ENCODE measurements at places on chromosomes 1 and 21.

- DNase-seq = peak; percentile 17
Observed at GRCh38 chr1:157978586-157979403, 14.7 kb upstream of the KIRREL1 start.

GRCh38 chr1:235908742-235909520 lies 42.2 kb upstream of the LYST start:
- peak; percentile 49 for DNase-seq

GRCh38 chr1:197660389-197660788 lies 114.9 kb downstream of the DENND1B start:
- no peak for DNase-seq

GRCh38 chr1:150582371-150582770 lies 3.0 kb upstream of the MCL1 start:
- DNase-seq = no peak

DNA sequence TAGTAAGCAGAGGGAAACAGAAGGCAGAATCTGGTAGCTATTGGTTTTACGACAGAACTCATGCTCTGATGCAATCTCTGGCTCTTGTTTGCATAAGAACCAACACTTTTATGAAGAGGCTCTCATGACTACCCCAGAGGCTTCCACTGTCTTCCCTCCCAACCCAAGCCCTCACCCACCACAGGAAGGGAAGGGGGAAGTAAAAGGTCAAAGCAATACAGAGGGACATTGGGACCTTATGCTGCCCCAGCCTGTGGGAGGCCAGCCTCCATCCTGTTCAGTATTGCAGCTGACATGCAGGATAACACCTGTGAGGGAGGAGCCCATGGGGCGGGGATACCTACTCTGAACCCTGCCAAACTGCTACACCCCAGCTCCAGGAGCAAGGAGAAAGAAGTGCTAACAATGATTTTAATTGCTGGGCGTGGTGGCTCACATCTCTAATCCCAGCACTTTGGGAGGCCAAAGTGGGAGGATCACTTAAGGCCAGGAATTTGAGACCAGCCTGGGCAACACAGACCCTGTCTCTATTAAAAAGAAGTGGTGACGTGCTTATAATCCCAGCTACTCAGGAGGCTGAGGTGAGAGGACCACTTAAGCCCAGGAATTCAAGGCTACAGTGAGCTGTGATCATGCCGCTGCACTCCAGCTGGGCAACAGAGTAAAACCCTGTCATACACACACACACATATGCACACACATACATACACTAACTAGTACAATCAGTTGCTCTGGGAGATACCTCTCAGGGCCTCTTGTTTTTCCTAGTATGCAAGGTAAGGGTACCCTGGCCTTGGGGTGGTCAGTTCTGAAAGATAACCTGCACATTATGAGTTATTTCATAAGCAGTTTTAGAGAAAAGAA lies 9.5 kb downstream of the MR1 start:
- DNase-seq = no peak

DNA sequence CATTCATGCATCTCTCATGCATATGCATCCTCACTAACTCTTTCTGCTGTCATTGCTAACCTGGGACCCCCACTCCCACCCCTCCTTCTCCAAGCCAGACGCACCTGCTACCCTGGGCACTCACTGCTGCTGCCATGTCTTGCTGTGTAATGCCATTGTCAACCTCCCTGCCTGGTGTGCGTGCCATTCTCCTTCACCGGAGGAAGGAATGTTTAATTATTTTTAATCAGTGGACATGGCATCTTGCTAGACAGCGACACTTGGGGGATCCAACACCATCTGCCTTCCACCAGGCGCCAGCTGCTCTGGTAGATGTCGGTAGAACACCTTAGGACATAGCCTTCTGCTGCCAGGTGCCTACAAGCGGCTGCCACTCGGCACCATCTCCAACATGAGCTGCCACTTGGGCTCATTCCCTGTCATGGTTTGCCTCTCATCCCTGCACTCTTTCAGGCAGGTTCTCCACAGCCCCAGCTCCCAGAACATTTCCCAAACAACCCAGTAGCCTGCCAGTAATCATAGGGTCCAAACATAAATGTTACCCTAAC lies 306.9 kb downstream of the TTLL7 start:
- DNase-seq = no peak

GRCh38 chr1:85244271-85245061 lies 15.0 kb downstream of the C1orf52 start:
- DNase-seq = peak; percentile 6

GRCh38 chr1:160985723-160986122 lies 31.1 kb upstream of the ITLN2 start:
- DNase-seq = no peak

GRCh38 chr1:15218287-15219279 lies 28.4 kb upstream of the FHAD1 start:
- peak; percentile 99 for DNase-seq

DNA sequence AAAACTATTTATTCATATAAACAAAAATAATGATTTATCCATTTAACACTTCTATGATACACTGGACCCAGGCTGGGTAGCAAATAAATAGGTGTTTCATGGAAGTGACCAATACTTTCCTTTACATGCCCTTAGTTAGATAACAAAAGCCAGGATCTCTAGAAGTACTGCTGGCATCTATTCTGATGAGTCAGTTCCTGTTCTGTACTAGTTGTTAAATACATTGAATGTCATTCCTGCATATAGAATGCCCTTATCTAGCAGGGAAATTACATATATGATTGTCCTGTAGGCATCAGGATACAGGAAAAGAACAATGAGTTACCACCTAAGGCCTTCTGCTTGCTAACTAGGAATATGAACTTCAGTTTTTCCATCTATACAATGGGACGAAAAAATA lies 130.8 kb downstream of the HFM1 start:
- peak; percentile 67 for DNase-seq

GRCh38 chr1:19814244-19814661 lies 830 bp downstream of the RNF186 start:
- no peak for DNase-seq

- DNase-seq = no peak
Observed at GRCh38 chr1:174269989-174270651, 110.8 kb downstream of the RABGAP1L start.

DNA sequence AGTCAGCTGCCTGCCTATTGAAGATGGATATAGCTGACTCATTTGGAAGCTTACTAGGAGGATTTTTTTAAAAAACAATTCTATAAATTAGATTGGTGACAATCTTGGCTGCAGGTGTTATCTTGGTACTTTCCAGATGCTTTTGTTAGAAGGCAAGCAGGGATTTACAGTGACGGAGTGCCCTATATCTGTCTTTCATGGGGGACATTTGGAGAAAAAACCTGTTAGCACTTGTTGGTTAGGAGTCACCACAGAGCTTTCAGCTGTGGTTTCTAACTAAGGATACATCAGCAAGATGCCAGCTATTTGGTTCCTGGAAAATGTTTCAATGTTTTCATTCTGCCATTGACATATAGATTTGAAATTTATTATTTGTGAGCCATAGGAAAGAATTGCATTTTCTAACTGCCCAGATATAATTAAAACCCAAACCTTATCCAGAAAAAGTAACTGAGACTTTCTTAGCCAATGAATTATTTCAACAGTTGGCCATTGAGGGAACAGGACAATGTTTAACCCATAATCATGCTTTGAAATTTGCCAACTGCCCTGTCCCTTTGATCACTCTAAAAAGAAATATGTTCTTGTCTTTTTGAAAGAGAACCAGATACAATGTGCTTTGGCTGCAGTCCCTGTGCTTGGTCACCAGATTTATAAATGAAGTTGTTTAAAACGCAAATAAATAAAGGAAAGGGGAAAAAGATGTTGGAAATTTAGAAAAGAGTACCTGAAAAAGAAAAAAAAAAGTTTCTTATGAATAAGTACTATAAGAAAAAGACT lies 761.0 kb upstream of the CXADR start:
- no peak for DNase-seq

GRCh38 chr1:37945743-37946702 lies 830 bp downstream of the INPP5B start:
- peak; percentile 89 for DNase-seq

DNA sequence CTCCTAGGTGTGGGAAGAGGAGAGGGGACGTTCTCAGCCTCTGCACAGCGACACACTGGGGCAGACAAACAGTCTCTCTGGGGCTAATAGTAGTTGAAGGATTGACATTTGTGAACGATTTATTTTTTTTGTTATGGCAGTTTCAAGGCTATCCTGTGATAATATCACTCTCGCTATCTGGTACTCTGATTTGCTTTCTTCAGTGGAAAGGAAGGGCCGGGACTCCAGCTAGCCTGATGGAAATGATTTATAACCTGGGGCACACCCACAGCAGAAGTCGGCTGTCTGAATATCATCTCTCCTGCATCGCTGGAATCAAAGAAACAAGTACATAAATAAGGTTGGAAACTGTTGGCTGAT lies 122.7 kb downstream of the KCNN3 start:
- DNase-seq = no peak

DNA sequence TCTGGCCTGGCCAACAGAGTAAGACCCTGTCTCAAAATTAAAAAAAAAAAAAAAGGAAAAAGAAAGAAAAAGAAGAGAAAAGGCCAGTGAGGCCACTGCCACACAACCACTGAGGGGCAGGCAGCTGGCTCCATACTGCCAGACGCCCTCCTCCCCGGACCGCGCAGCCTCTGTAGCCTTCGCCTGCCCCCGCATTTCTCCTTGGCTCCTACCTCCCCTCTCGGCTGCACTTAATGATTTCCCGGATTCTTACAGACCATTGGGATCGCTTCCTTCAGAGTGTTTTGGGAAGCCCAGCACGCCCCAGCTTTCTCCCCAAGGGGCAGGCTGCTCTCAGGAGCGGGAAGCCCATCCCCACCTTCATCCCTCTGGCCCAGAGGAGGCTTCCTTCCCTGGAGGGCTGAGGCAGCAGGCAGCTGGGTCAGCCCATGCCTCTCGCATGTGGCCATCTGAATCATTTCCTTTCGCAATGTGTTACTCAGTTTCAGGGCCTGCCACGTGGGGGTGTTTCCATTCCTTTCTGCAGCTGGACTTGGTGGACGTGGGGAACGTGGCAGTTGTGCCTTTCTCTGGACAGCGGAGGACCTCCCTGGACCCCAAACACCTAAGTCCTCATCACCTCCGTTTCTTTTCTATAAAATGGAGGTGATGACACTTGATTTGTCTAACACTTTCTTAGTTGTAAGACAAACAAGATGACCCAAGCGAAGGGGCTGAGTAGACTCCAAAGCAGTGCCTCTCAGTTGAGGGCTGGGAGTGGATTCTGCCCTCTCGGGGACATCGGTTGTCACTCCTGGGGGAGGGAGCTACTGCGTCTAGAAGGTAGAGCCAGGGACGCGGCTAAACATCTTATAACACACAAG lies 2.3 kb downstream of the SLC2A5 start:
- DNase-seq = peak; percentile 88

DNA sequence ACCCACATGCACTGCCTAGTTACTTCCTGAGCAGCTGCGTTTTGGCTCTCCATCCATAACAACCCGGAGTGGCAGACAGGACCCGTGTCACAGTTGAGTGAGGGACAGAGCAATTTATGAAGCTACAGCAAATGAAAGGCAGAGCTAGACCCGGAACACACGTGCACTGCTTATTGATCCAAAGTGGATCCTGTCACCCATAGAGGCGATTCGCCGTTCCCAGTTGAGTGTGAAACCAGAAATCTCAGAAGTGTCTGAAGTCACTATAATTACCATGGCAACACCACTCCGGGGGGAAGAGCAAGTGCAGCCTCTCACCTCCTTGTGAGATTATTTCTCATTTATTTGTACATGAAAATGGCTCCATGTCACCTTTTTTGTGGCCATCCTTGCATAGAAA lies 365.2 kb downstream of the DSCAM start:
- no peak for DNase-seq

- DNase-seq = no peak
Observed at GRCh38 chr1:147470079-147470478, 71.2 kb upstream of the BCL9 start.

DNA sequence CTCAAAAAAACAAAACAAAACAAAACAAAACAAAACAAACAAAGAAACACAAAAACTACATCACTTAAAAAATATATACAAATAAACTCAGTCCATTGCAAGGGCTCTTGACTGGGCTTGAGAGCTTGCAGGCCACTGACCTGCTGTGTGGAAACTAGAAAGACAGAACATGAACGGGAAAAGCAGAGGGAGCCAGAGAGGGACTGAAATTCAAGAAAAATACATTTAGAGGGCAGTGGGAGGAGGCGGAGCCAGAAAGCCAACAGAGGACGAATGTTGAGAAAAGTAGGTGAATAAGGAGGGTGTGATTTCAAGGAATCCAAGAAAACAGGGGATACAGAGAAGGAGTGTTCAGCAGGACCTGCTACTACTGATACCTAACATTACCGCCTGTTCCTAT lies 41.4 kb upstream of the PLA2G2C start:
- no peak for DNase-seq

- DNase-seq = no peak
Observed at GRCh38 chr1:31400393-31400792, 12.6 kb upstream of the SERINC2 start.

GRCh38 chr21:34502480-34503106 lies 9.4 kb downstream of the KCNE1 start:
- DNase-seq = no peak

DNA sequence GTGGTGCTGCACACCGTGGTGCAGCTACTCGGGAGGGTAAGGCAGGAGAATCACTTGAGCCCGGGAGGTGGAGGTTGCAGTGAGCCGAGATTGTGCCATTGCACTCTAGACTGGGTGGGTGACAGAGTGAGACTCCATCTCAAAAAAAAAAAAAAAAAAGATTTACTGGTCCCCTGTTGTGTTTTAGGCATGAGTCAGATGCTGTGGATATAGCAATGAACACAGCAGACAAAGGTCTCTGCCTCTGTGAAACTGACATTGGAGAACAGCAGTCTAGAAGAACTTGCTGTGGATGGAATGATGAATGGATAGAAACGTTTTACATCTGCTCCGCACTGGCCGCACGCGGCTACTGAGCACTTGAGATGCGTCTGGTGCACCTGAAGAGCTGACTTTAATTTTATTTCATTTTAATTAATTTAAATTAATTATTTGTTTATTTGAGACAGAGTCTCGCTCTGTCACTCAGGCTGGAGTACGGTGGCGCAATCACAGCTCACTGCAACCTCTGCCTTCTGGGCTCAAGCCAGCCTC lies 24.5 kb upstream of the EPHA2 start:
- DNase-seq = no peak

- DNase-seq = no peak
Observed at GRCh38 chr1:192376374-192376773, 59.6 kb downstream of the RGS21 start.

GRCh38 chr1:46485564-46486431 lies 3.8 kb upstream of the DMBX1 start:
- no peak for DNase-seq

- DNase-seq = no peak
Observed at GRCh38 chr1:109937738-109938137, 27.1 kb downstream of the CSF1 start.

DNA sequence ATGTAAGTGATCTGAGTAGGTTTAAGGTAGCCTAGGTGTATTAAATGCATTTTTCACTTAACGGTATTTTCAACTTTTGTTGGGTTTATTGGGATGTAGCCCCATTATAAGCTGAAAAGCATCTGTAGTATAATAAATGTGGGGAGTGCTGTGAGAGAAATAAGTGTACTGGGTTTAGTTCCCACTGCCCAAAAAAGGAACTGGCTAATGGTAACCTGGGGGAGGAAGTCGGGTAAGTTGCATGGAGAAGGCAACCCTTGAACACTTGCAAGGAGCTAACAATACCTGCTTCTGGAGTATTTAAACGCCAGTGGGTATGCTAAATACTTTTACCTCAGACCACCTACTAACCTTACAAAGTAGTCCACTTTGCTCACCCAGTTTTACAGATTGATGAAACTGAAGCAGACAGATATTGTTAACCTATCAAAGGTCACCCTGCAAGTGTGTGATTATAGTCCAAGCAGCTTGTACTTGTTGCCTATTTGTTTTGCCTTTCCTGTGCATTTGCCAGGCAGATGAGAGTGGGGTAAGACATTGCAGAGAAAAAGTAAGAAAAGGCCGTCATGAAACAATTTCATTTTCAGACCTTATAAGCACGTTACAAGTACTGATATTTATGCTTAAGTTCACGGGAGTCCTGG lies 7.6 kb upstream of the SHISA4 start:
- DNase-seq = no peak
